Stimulated activated CD4-positive, alpha-beta T cell treated with anti-CD3 and anti-CD28 coated beads, Interleukin-4, amount 100 ng/mL, for 4 hours (primary cell): ENCODE measurements at places on chromosomes 2 and 18.
A peak's percentile ranks its signal among the peaks of the same experiment; 100 is the strongest.

- no peak for DNase-seq
Measured at GRCh38 chr2:20539133-20539719, 92.4 kb downstream of the RHOB start.

GRCh38 chr2:23680951-23681350 is 246.0 kb downstream of the ATAD2B start:
- DNase-seq, result no peak

DNA sequence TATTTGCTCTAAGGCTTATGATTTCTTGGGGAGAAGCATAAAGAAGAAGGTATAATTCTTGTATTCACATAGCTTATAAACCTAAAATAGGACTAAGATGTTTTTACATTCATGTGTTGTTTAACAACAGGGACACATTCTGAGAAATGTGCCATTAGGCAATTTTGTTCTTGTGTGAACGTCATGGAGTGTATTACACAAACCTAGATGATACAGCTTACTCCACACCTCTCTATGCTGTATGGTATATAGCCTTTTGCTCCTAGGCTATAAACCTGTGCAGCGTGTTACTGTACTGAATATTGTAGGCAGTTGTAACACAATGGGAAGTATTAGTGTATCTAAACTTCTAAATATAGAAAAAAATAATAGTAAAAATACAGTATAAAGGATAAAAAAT is 92.1 kb downstream of the PHLPP1 start:
- DNase-seq, result no peak

- DNase-seq, result peak; percentile 14
Measured at GRCh38 chr2:113251118-113251517, 27.6 kb downstream of the PAX8 start.

DNA sequence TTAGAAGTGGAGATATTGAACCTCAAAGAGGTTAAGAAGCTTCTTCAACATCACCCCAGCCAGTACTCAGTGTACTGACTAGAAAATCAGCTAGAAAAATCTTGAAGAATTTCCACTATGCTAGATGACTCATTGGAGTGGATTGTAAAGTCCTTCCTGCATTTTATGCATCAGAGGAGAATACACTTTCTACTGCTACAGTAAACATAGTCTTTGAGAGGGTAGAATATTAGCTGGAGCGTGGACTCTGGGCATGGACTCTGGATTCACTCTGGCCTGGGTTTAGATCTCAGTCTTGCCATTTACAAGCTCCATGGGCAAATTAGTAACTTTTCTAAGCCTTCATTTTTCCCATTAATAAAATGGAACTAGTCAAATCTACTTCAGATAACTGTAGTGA is 215.9 kb downstream of the IRS1 start:
- DNase-seq, result no peak

DNA sequence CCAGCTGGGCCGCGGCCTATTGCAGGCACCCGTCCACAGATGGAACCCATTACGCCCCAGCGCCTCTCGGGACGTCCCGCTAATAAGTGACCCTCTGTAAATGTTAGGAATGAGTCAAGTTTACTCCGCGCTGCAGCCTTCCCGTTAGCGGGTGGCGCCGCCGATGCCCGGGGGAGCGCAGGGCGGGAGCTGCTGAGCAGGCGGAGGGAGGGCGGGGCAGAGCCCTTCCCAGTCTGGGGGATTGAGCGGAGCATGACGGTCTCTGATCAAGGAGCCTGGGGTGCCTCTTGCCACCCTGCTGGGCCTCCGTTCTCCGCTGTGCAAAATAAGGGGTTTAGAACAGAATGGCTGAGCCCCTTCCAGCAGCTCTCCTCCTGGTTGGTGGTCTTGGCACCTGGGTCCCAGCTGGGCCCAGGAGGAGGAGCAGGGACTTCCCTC is 10.5 kb downstream of the CROCC2 start:
- DNase-seq, result no peak

- DNase-seq, result no peak
Measured at GRCh38 chr2:27194538-27195354, 17.1 kb upstream of the ATRAID start.

- no peak for DNase-seq
Measured at GRCh38 chr18:72878561-72878960, 10.8 kb upstream of the NETO1 start.

- DNase-seq, result no peak
Measured at GRCh38 chr2:44205169-44205568, 36.5 kb downstream of the PPM1B start.

DNA sequence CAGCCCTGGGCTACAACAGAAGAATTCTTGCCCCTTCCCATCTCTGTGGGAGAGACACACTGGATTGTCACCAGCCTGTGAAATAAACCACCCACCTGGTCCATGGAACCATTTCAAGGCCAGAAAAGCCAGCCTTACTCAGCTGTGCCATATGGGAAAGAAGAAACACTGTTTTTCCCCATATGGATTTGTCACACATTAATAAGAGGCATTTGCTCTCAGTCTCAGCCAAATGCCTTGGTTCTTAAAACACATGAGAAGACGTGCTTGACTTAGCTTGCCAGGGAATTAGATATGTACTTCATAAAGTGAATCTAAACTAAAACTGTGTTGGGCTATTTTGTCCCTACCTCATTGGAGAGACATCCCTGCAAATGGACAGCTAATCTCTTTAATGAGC is 308.6 kb upstream of the TNP1 start:
- DNase-seq, result no peak

- DNase-seq, result no peak
Measured at GRCh38 chr2:58025150-58025933, 21.3 kb upstream of the VRK2 start.

- DNase-seq, result no peak
Measured at GRCh38 chr2:60659026-60659425, 97.0 kb upstream of the PAPOLG start.
